ENCODE measurements at places on chromosomes 16 and 17. TPM values are rescaled to one million over a fixed set of nuclear protein-coding genes. Genes with fewer than 3 reads are reported as not detected.

TRPV2 gene
- total RNA-seq: 2.4 TPM

CHST5 gene
- 41.4 TPM for total RNA-seq

OTOP3 gene
- total RNA-seq: 3.8 TPM

ACSM2A gene
- not detected for total RNA-seq

SLC13A2 gene
- total RNA-seq: 50.3 TPM

SEPTIN1 gene
- total RNA-seq: 4.4 TPM

SLC16A11 gene
- total RNA-seq: 2.2 TPM

PRSS8 gene
- 101 TPM for total RNA-seq

GRCh38 chr16:3035972-3036725 is 595 bp downstream of the BICDL2 start:
- H3K27ac ChIP-seq: peak overlapping the region; percentile 76
- H3K36me3 ChIP-seq: no peaks in the 10 kb centered on the region
- peaks cover 72% of the 10 kb centered on the region for H3K27me3 ChIP-seq
- peak overlapping the region; percentile 60 for H3K4me3 ChIP-seq
- H3K4me1 ChIP-seq: no peaks in the 10 kb centered on the region

DNA sequence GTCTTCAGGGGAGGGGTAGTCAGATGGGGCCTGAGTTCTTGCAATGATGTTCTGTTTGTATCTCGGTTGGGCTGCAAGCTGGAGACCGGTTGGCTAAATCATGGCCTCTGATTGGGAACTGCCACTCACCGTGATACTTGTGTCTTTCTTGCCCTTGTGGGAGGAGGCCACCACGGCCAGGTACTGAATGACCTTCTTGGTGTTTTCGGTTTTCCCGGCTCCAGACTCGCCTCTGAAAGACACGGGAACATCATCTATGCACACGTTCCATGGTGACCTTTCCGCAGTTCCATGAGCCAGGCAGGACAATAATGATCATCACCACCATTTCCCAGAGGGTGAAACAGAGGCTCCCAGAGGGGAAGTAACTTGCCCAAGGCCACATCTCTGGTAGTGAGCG is 70.3 kb downstream of the MYH11 start:
- H3K4me3 ChIP-seq: no peak overlapping the region
- H3K36me3 ChIP-seq: no peaks in the 10 kb centered on the region
- H3K27me3 ChIP-seq: no peaks in the 10 kb centered on the region
- no peak for DNase-seq
- peak overlapping the region; percentile 30 for H3K27ac ChIP-seq
- H3K4me1 ChIP-seq: peaks cover 6% of the 10 kb centered on the region

GRCh38 chr17:35786941-35787432 is 8.5 kb downstream of the MMP28 start:
- DNase-seq: peak; percentile 8
- peak overlapping the region; percentile 84 for H3K27ac ChIP-seq
- H3K4me1 ChIP-seq: peaks cover 89% of the 10 kb centered on the region
- no peaks in the 10 kb centered on the region for H3K27me3 ChIP-seq
- no peak overlapping the region for H3K4me3 ChIP-seq

- H3K27ac ChIP-seq: peak overlapping the region; percentile 77
- peak; percentile 52 for DNase-seq
- H3K4me1 ChIP-seq: peaks cover 37% of the 10 kb centered on the region
- H3K4me3 ChIP-seq: no peak overlapping the region
- H3K36me3 ChIP-seq: no peaks in the 10 kb centered on the region
Observed at GRCh38 chr17:39001703-39002637, 34.8 kb upstream of the FBXO47 start.

DNA sequence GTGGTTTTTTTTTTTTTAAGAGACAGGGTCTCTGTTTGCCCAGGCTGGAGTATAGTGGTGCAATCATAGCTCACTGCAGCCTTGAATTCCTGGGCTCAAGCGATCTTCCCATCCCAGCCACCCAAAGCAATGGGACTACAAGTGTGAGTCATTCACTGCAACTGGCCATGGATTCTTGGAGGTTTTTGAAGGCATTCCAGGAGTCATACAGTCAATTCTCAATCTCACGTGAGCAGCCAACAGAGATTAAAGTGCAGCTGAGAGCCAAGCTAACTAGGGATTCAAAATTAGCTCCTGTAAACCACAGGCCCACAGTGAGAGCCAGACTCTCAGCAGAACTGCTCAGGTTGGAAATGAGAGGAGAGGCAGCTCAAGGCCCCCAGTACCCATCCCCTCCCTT is 30.2 kb downstream of the XPO6 start:
- H3K27ac ChIP-seq: peak overlapping the region; percentile 56
- no peaks in the 10 kb centered on the region for H3K27me3 ChIP-seq
- H3K36me3 ChIP-seq: no peaks in the 10 kb centered on the region

GRCh38 chr17:64067657-64068056 is 47.2 kb upstream of the ICAM2 start:
- H3K4me1 ChIP-seq: peaks cover 7% of the 10 kb centered on the region
- no peak for DNase-seq
- no peak overlapping the region for H3K4me3 ChIP-seq
- H3K36me3 ChIP-seq: peaks cover 40% of the 10 kb centered on the region
- H3K27me3 ChIP-seq: no peaks in the 10 kb centered on the region
- no peak overlapping the region for H3K27ac ChIP-seq

- DNase-seq: no peak
- H3K27ac ChIP-seq: no peak overlapping the region
- no peaks in the 10 kb centered on the region for H3K4me1 ChIP-seq
- H3K27me3 ChIP-seq: peaks cover 6% of the 10 kb centered on the region
Observed at GRCh38 chr16:58449768-58450167, 50.2 kb upstream of the NDRG4 start.

GRCh38 chr17:45975640-45976295 is 23.3 kb upstream of the STH start:
- no peak overlapping the region for H3K4me3 ChIP-seq
- H3K36me3 ChIP-seq: no peaks in the 10 kb centered on the region
- H3K27ac ChIP-seq: no peak overlapping the region
- no peak for DNase-seq
- no peaks in the 10 kb centered on the region for H3K27me3 ChIP-seq
- no peaks in the 10 kb centered on the region for H3K4me1 ChIP-seq

DNA sequence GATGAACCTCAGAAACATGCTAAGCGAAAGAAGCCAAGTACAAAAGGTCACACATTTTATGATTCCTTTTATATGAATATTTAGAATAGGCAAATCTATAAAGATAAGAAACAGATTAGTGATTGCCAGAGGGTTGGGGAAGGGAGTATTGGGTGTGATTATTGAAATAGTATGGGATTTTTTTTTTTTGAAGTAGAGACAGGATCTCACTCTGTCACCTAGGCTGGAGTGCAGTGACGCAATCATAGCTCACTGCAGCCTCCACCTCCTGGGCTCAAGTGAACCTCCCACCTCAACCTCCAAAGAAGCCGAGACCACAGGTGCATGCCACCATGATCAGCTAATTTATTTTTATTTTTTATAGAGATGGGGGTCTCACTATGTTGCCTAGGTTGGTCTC is 35.7 kb downstream of the MEOX1 start:
- H3K27ac ChIP-seq: no peak overlapping the region
- no peak overlapping the region for H3K4me3 ChIP-seq
- no peaks in the 10 kb centered on the region for H3K36me3 ChIP-seq
- no peak for DNase-seq

DNA sequence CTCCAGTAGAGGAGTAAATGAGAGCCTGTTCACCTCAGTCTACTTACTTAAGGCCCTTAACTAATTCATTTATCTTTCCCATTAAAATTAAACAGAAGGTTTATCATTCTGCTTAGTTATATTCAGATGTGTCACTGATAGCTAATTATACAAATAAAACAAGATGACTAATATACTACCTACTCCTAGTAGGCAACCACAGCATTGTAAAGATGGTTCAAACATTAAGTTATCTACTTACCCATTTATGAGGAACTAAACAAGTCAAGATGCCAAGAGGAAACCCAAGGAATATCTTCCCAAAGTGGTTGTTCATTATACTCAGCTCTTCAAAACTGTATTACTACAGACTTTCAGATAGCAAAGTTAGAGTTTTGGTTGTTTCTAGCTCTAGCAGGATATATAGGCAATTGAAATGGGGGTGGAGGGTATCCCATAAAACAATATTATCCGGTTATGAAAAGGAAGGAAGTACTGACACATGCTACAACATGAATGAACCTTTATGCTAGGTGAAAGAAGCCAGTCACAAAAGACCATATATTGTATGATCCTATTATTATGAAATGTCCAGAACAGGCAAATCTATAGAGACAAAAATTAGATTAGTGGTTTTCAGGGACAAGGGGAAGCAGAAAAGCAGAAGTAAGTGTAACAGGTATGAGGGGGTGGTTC is 56.5 kb downstream of the SPAG9 start:
- H3K27me3 ChIP-seq: no peaks in the 10 kb centered on the region
- H3K4me3 ChIP-seq: no peak overlapping the region
- no peak for DNase-seq
- H3K36me3 ChIP-seq: no peaks in the 10 kb centered on the region

DNA sequence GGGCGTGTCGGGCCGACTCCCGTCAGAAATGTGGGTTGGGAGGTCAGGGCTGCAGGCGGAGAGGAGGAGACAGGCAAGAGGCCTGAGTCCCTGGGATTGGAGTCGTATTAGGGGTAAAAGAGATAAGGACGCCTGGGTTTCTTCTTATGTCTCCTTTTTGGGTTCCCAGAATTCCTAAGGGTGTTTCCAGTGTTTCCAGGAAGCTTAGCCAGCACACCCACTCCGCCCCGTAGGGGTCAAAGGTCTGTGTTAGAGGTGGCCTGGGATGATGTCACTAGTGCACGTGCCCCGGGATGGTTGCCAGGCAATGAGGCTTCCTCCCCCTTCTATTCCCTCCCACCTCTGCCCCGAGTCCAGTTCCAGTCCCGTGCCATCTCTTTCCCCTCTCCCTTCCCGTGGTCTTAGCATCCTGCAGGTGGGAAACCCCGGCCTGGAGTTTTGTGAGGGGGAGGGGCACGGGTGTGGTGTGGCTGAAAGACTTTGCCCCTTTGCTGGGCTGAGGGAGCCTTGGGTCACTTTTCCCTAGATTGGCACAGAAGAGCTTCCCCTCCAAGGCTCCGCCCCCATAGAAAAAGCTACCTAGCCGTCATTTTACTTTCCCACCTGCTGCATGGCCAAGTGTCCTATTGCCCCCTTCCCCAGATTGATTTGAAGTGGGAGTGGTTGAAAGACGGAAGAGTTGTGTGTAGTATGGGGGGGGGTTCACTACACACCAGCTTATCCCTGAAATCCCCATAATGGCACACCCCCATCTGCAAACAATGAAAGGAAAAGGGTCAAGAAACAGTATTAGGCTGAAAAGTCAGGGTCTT is 2.8 kb downstream of the KDM6B start:
- peak; percentile 98 for DNase-seq
- peak overlapping the region; percentile 54 for H3K4me3 ChIP-seq
- H3K27me3 ChIP-seq: no peaks in the 10 kb centered on the region
- peaks cover 59% of the 10 kb centered on the region for H3K4me1 ChIP-seq
- no peaks in the 10 kb centered on the region for H3K36me3 ChIP-seq

DNA sequence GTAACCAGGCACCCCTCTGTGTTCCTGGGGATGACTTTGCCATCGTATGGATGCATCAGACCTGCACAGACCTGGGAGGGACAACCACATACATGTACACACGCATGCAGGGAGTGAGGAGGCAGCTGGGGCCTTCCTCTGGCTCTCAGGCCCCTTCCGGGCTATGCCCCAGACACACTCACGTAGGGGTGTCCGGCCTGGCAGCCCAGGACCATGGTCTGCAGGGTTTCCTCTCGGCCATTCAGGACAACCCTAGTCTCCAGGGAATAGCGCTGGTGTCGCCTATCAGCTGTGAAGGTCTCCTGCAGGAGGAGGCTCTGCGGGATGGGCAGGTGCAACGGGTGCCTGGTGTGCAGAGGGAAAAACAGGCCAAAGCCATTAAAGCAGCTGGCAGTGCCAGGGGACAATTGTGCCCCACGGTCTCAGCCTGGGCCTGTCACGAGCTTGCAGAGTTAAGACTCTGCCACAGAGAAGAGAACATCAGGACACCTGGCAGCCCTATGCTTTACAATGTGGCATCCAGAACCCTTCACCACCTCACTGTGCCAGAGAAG is 101.4 kb downstream of the RMI2 start:
- no peaks in the 10 kb centered on the region for H3K27me3 ChIP-seq
- H3K36me3 ChIP-seq: no peaks in the 10 kb centered on the region

DNA sequence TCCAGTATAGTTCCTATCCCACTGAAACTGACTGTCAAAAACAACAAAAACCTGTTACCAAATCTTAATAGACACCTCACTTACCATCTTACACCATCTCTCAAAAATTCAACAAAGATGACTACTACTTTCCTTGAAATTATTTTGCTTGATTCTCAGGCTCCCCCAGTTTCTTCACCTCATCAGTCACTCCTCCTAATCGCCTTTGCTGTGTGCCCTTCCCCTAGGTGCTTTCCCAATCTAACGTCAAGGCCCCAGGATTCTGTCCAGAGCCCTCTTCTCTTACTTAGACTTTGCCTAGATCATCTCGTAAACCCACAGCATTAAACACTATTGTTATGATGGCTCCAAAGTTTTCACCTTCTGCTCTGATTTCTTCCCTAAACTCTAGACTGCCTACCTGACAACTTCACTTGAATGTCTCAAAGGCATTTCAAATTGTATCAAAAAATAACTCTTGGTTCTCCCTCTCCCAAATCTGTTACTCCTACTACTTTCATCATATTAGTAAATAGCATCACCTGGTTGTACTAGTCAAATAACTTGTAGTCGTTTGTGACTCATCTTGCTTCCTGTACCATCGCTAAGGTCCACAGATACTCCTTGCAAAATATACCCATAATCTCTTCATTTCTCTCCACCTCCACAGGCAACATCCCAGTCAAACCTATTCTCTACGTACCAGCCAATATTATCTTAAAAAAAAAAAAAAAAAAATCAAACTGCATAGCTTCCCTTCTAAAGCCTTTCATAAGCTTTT is 18.0 kb downstream of the C16orf87 start:
- no peaks in the 10 kb centered on the region for H3K27me3 ChIP-seq
- H3K27ac ChIP-seq: no peak overlapping the region
- no peaks in the 10 kb centered on the region for H3K4me1 ChIP-seq

- H3K4me3 ChIP-seq: no peak overlapping the region
- no peaks in the 10 kb centered on the region for H3K27me3 ChIP-seq
- peak overlapping the region; percentile 93 for H3K27ac ChIP-seq
Observed at GRCh38 chr16:85436636-85437165, 176.4 kb upstream of the GSE1 start.

- H3K4me3 ChIP-seq: peak overlapping the region; percentile 36
- H3K36me3 ChIP-seq: no peaks in the 10 kb centered on the region
- H3K27me3 ChIP-seq: peaks cover 29% of the 10 kb centered on the region
- H3K4me1 ChIP-seq: peaks cover 24% of the 10 kb centered on the region
- H3K27ac ChIP-seq: peak overlapping the region; percentile 76
- DNase-seq: no peak
Observed at GRCh38 chr17:45222996-45223538, 1.4 kb downstream of the FMNL1 start.

DNA sequence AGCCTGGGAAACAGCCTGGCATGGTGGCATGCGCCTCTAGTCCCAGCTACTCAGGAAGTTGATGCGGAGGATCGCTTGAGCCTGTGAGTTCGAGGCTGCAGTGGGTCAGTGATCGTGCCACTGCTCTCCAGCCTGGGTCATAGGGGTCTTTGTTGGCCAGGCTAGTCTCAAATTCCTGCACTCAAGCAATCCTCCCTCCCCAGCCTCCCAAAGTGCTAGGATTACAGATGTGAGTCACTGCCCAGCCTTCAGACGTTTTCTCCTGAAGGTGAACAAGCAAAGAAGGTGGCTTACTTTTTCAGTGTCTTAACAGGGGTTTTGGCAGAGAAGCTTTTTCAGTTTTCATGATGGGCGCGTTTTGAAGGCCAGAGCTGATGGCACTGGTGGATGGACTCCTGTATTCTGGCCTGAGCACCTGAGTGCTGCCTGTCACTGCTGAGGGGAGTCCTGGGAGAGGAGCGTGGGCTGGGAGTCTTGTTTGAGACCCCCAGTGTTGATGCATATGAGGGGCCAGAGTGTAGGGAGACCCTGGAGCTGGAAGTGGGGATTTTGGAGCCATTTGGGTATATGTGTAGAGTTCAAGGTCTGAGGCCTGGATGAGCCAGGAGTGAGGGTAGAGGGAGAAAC is 41.4 kb downstream of the FOXK2 start:
- H3K27ac ChIP-seq: no peak overlapping the region
- DNase-seq: no peak
- H3K27me3 ChIP-seq: no peaks in the 10 kb centered on the region
- H3K36me3 ChIP-seq: no peaks in the 10 kb centered on the region
